Stimulated activated CD4-positive, alpha-beta T cell treated with anti-CD3 and anti-CD28 coated beads, TNF-alpha, amount 100 ng/mL, for 24 hours (primary cell): ENCODE measurements at places on chromosomes 2 and 18.

GRCh38 chr2:127647242-127648190, 1.6 kb downstream of the GPR17 start:
- DNase-seq, result no peak

- no peak for DNase-seq
Observed at GRCh38 chr18:5673616-5674015, 129.8 kb upstream of the EPB41L3 start.

- DNase-seq, result no peak
Observed at GRCh38 chr18:6559296-6559695, 144.6 kb upstream of the L3MBTL4 start.

- peak; percentile 16 for DNase-seq
Observed at GRCh38 chr2:64945973-64946768, 43.0 kb upstream of the SLC1A4 start.

- no peak for DNase-seq
Observed at GRCh38 chr2:2567776-2568175, 236.7 kb upstream of the MYT1L start.

DNA sequence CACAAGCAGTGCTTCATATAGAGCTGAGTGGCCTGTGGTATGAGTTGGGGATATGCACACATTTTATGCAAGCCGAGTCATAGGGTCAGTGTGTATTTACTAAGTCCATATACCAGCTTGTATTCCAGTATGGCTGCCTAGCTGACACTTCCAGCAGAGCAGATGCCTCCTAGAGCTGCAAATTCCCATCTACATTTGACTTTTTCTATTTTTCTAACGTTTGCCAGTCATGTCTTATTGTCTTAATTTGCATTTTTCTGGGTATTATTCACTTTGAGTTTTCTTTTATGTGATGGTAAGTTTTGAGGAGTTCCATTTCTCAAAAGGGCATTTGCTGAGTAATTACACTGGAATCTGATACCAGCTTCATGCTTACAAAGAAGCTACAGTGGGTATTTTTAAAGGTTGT, 334.5 kb upstream of the CDH2 start:
- DNase-seq, result no peak

DNA sequence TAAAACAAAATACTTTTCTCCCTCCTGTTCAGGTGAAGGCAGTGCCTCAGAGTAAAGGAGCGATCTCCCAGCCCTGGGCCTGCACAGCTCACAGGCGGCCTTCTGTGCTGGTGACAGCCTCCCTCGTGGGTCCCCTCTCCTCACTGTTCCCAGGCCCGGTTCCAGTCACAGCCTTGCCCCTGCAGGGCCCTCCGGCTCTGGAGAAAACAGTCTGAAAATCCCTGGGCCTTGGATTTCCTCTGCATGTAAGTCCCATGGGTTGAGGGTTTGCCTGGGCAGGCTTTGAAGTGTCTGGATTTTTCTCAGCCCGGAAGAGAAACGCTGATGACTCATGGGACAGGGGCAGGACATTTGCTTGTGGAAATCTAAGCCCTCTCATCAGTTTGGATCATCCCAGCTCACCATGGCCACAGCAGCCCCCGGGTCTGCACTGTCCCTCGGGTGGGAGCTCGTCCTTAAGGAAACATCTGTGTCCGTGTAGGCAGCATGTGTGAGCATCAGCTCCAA, 186.1 kb upstream of the RAB12 start:
- no peak for DNase-seq

DNA sequence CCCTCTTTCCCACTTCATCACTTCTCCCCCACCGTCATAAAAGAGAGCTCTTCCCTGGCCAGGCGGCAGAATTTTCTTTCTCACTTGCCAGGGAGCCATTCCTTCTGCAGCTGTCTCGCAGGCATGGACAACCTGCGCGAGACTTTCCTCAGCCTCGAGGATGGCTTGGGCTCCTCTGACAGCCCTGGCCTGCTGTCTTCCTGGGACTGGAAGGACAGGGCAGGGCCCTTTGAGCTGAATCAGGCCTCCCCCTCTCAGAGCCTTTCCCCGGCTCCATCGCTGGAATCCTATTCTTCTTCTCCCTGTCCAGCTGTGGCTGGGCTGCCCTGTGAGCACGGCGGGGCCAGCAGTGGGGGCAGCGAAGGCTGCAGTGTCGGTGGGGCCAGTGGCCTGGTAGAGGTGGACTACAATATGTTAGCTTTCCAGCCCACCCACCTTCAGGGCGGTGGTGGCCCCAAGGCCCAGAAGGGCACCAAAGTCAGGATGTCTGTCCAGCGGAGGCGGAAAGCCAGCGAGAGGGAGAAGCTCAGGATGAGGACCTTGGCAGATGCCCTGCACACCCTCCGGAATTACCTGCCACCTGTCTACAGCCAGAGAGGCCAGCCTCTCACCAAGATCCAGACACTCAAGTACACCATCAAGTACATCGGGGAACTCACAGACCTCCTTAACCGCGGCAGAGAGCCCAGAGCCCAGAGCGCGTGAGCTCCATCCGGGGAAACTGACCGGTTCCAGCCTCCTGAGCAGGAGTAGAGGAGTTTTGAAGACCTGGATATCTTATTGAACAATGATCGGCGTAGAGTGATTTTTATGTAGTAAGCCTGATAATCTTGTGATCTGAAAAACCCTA, at the start of gene MSGN1:
Gene MSGN1, plus strand, starts transcription at position 65 of the 850 bp plus-strand sequence. Its CDS starts 59 bp downstream, at position 124.
- DNase-seq, result no peak

GRCh38 chr18:76687304-76687962, 134.9 kb upstream of the ZNF236 start:
- no peak for DNase-seq

GRCh38 chr2:36318547-36318946, 37.0 kb upstream of the CRIM1 start:
- DNase-seq, result no peak

- no peak for DNase-seq
Observed at GRCh38 chr2:239275847-239276831, 124.7 kb downstream of the HDAC4 start.

GRCh38 chr18:68148863-68149262, 566.0 kb downstream of the TMX3 start:
- DNase-seq, result no peak

GRCh38 chr2:105327690-105328089, 1.8 kb downstream of the TGFBRAP1 start:
- DNase-seq, result no peak

- DNase-seq, result no peak
Observed at GRCh38 chr2:2324565-2325101, 6.4 kb downstream of the MYT1L start.

GRCh38 chr2:201363857-201364560, 6.9 kb upstream of the FLACC1 start:
- DNase-seq, result peak; percentile 13

GRCh38 chr2:138494265-138494966, 7.2 kb upstream of the SPOPL start:
- DNase-seq, result no peak

DNA sequence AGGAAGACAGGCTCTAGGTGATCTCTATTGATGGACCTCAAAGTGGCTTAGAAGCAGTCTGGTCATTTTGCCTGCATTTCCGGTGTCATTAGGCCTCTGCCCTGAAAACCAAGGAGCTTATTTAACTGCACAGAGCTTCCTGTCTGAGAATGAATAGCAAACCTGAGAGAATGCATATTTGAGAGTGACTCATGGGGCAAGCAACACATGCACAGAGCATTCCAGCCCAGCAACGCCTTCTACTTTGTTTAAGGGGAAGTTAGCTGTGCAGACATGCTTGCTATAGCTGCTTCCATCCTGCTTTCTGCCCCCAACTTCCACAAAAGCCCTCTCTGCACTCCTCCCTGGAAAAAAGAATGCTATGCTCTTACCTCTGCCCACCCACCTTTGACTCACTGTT, 232.8 kb downstream of the GRB14 start:
- no peak for DNase-seq

GRCh38 chr18:6920099-6920955, 190.8 kb downstream of the ARHGAP28 start:
- DNase-seq, result peak; percentile 1

GRCh38 chr2:2260696-2261268, 70.3 kb downstream of the MYT1L start:
- DNase-seq, result no peak

- DNase-seq, result no peak
Observed at GRCh38 chr2:118698564-118698963, 148.9 kb downstream of the EN1 start.

GRCh38 chr2:161230959-161231358, 70.7 kb downstream of the TANK start:
- no peak for DNase-seq

DNA sequence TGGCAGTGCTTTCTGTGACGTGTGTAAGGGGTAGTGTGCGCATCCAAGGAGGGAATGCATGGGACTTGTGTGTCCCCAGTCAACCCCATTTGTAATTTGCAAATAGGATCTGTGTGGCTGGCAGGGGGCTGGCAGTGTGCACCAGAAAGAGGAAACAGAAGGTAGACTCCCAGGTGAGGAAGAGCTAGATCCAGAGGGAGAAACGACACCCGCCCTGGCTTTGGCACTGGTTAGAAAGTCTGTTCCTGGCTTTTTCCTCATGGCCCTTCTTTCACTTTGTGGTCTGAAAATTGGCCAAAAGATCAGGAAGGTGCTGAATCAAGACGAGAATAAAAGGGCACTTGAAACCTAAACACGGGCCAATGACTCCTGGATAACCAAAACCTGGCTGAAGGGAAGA, 33.3 kb downstream of the PRKCE start:
- no peak for DNase-seq

DNA sequence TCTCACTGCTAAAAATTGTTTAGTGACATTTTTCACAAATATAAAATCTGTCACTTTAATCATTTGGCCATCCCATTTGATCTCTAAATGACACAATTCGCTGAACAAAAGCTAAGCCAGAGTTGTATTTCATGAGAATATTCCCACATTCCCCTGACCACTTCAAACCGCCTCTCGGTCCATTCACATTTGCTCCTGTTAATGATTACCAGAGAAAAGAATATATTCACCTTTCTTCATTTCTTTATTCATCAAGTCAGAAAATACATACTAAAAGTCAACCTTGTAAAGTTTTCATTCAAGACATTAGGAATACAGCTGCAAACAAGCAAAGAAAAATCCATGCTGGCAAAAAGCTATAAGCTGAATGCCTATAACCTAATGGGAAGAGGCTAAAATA, 225.5 kb downstream of the DOK6 start:
- DNase-seq, result no peak

DNA sequence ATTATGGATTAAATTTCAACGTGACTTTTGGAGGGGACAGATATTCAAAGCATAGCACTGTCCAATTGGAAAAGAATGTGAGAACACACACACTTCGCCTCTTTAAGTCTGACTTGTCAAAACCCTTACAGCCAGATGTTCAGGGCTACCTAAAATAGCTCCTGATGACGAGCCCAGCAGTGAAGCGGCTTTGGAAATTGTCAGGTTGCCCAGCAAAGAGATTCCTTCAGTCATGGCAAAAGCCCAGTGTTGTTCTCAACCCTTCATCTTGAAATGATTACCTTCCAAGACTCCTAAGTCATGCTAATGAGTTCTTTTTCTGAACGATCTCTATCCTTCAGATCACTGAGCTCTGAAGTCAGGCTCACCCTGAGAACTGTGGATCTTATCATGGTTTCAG, 436.6 kb downstream of the LRATD1 start:
- DNase-seq, result no peak

DNA sequence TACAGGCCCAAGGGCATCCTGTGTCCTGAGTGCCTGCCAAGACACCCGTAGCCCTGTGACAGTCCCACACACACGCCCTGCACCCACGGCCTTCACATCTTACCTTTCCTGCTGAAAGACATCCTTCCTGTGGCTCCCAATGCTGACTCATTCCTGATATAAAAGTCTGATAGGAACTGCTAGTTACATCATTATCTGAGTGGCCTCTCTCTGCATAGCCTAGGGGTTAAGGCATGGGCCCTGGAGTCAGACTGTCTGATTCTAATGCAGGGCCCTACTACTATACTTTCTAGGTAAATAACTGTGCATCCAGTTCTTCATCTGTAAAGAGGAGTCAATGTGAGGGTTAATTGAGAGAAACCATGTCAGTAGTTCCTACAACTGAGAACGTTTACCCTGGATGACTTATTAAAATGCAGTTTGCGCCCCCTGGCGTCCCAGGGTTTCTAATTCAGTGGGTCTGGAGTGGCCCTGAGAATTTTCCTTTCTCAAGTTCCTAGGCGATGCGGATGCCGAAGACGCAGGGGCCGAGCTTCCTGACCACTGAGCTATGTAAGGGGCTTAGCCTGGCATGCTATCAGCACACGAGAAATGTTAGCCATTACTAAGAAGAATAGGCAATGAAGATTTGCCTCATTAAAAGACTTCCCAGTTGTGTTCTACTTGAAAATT, 6.0 kb upstream of the GPR45 start:
- peak; percentile 44 for DNase-seq

DNA sequence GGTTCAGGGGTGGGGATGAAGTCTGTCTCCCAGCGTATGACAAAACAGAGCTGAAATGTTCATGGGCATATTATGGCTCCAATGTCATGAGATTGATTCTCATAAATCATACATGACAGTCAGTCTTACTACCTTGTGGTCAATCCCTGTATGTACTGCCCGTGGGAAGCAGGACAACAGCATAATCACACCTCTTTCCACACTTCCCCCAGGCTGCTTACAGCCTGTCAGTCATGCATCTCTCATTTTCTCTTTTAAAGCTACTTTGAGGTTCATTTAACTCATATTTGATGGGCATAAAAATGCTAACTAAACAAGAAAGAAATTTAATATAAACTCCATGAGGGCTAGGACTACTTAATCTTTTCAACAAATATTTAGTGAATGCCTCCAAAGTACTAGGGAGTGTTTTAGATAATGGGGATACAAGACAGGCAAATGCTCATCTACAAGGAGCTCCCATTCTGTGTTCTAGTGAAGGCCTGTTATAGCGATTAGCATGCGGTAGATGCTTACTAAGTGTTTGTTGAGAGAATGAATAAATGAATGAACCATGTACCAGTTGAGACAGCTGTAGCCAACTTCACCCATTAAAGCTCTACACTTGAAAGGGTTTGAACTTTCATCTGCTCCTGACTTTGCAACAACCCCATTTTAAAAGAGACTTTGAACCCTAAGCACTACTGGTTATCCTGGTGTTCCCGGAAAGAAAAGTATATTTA, 89.1 kb downstream of the ALPK2 start:
- no peak for DNase-seq

GRCh38 chr2:33287507-33288005, 188.9 kb upstream of the RASGRP3 start:
- no peak for DNase-seq

GRCh38 chr2:101340141-101340551, 31.6 kb upstream of the RNF149 start:
- no peak for DNase-seq

GRCh38 chr2:77387324-77387723, 134.9 kb downstream of the LRRTM4 start:
- no peak for DNase-seq

- no peak for DNase-seq
Observed at GRCh38 chr2:190545555-190546385, 11.2 kb upstream of the NEMP2 start.
